ENCODE measurements at places on chromosomes 1 and 21. TPM values are rescaled to one million over a fixed set of nuclear protein-coding genes. Genes with fewer than 3 reads are reported as not detected.

Gene MROH7
- polyA plus RNA-seq: 2.1 TPM

Gene TMEM234
- polyA plus RNA-seq: 21.0 TPM

Gene TEX38
- not detected for polyA plus RNA-seq

Gene HAPLN2
- polyA plus RNA-seq: not detected

Gene AQP10
- polyA plus RNA-seq: 10.3 TPM

Gene ADORA3
- 13.4 TPM for polyA plus RNA-seq

Gene AVPR1B
- not detected for polyA plus RNA-seq

Gene BRINP3
- not detected for polyA plus RNA-seq

Gene LRRC38
- polyA plus RNA-seq: not detected

DNA sequence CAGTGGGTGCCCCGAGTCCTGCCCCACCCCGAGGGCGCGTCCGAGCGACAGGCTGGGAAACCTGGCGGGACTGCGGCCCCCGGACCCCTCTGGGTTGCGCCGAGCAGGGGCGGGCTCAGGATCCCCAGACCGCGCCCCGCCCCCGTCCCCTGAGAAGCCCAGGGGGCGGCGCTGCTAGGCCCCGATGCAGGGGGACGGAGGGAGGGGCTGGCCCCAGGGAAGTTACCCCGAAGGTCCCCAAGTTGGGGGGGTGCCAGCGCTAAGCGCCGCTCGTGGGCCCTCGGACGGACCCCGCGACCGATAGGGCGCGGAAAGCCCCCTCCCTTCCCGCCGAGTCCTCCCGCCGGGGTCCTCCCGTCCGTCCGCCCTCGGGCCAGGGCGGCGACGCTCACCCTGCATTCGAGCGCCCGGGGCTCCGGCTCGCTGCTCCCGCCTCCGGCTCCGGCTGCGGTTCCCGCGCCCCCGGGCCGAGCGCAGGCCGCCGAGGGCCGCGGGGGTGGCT, 414 bp downstream of the GPR153 start:
- no peaks in the 10 kb centered on the region for H3K27me3 ChIP-seq
- DNase-seq: no peak
- no peaks in the 10 kb centered on the region for H3K4me1 ChIP-seq
- peak overlapping the region; percentile 32 for H3K4me3 ChIP-seq

DNA sequence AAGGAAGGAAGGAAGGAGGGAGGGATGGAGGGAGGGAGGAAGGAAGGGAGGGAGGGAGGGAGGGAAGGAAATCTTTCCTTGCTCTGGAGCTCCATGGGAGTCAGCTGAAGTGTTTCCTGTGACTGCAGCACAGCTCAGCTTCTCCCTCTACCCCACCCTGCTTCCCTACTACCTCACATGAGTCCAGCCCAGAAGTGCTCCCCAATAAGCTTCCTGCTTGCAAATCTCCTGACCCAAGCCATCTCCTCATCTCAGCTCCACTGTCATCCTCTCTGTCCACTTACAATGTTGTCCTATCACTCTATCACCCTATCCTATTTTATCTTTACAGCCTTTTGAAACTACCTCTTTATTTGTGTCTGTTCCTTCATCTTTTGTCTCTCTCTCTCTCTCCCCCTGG, 52.9 kb upstream of the SSBP3 start:
- no peak overlapping the region for H3K27ac ChIP-seq
- no peak for DNase-seq
- H3K4me1 ChIP-seq: no peaks in the 10 kb centered on the region
- no peak overlapping the region for H3K4me3 ChIP-seq
- H3K36me3 ChIP-seq: no peaks in the 10 kb centered on the region
- H3K27me3 ChIP-seq: no peaks in the 10 kb centered on the region

GRCh38 chr1:214553142-214553710, 1.8 kb upstream of the PTPN14 start:
- no peak overlapping the region for H3K4me3 ChIP-seq
- peak overlapping the region; percentile 58 for H3K27ac ChIP-seq
- no peaks in the 10 kb centered on the region for H3K36me3 ChIP-seq
- no peak for DNase-seq
- no peaks in the 10 kb centered on the region for H3K4me1 ChIP-seq

- no peaks in the 10 kb centered on the region for H3K27me3 ChIP-seq
- H3K4me3 ChIP-seq: no peak overlapping the region
- no peak overlapping the region for H3K27ac ChIP-seq
- H3K36me3 ChIP-seq: no peaks in the 10 kb centered on the region
- no peak for DNase-seq
These were observed 10.8 kb upstream of the SMAP2 start for GRCh38 chr1:40362699-40363098.

GRCh38 chr1:153251562-153251961, 7.9 kb upstream of the LORICRIN start:
- H3K4me3 ChIP-seq: no peak overlapping the region
- H3K4me1 ChIP-seq: no peaks in the 10 kb centered on the region
- no peaks in the 10 kb centered on the region for H3K36me3 ChIP-seq

DNA sequence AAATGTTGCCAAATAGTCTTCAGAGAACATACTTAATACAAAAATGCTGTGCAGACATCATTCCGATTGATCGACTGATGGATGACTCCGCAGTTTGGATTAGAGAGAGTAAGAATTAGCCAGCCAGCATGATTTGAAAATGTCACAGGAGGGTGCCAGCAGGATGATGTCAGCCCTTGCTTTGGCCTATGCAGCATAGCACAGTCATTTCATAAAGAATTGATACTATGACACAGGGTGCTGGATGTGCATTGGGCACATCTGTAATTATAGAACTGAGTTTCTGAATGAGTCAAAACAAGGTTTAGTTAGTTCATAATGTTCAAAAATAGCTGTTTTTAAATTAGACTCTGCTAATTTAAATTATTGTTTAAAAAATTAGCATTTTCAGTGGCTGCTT, 21.6 kb upstream of the TRAF5 start:
- H3K27me3 ChIP-seq: no peaks in the 10 kb centered on the region
- DNase-seq: no peak
- no peaks in the 10 kb centered on the region for H3K4me1 ChIP-seq
- peaks cover 2% of the 10 kb centered on the region for H3K36me3 ChIP-seq
- H3K4me3 ChIP-seq: no peak overlapping the region
- H3K27ac ChIP-seq: no peak overlapping the region

DNA sequence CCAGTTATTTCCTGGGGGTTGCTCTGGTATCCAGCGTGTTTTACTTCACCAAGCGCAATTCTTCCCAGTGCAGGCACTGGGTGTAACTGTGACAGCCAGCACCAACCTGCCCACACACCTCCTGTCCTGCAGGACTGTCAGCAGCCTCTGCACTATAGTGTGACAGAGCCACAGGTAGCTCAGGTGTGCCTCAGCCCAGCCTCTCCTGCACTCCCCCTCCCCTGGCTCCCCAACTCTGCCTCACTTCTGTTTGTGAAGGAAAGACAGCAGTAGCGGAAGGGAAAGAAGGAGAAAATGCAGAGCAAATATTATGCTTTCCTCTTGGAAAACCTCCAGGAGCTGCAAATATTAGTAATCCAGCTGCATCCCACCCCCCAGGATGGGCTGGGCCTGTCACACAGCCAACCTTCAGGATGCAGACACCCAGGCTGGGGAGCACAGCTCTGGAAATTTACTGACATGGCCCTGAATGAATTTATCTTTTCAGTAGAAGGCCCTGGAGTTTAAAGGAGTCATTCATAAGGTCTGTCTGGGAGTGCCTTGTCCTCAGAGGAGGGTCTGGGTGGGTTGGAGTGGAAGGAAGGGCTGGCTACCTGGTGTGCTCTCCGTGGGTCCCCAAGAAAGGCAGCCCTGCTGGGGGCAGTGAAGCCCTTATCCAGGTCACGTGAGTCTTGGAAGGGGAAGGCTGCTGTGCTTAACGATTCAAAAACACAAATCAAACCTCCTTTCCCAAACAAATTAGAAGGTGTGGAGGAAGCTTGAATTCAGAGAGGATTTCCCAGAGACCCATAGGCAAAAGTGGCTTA, 20.9 kb downstream of the CAPN2 start:
- H3K36me3 ChIP-seq: no peaks in the 10 kb centered on the region
- no peak overlapping the region for H3K27ac ChIP-seq
- no peaks in the 10 kb centered on the region for H3K27me3 ChIP-seq
- DNase-seq: no peak
- peaks cover 8% of the 10 kb centered on the region for H3K4me1 ChIP-seq
- H3K4me3 ChIP-seq: no peak overlapping the region

DNA sequence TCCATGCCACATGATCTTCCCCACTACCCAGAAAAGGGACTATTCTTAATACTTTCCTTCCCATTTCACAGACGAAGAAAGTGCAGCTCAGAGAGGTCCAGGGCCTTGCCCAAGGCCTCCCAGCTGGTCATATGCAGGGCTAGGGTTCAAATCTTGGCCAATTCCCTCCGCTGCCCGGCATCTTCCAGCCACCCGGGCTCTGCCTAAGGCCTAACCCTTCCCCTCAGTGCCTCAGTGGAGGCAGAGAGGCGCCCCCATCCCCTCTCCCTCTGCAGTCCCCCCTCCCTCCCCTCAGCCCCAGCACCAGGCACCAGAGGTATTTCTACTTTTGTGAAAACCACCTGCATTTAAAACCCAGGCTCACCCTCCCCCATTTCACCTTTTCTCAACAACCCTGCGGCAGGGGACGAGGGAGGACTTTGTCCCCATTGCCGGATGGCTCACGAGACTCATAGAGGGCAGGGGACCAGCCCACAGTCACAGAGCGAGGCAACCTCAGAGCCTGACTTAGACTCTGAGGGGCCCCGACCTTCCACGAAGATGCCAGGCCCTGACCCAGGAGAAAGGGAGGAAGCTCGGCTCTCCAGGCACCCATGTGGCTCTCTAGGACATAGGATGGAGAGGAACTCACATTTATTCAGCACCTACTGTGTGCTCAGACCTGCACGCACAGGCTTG, 12.3 kb downstream of the LAPTM5 start:
- no peak for DNase-seq
- H3K4me3 ChIP-seq: no peak overlapping the region
- H3K27ac ChIP-seq: no peak overlapping the region
- H3K36me3 ChIP-seq: no peaks in the 10 kb centered on the region
- H3K4me1 ChIP-seq: no peaks in the 10 kb centered on the region

DNA sequence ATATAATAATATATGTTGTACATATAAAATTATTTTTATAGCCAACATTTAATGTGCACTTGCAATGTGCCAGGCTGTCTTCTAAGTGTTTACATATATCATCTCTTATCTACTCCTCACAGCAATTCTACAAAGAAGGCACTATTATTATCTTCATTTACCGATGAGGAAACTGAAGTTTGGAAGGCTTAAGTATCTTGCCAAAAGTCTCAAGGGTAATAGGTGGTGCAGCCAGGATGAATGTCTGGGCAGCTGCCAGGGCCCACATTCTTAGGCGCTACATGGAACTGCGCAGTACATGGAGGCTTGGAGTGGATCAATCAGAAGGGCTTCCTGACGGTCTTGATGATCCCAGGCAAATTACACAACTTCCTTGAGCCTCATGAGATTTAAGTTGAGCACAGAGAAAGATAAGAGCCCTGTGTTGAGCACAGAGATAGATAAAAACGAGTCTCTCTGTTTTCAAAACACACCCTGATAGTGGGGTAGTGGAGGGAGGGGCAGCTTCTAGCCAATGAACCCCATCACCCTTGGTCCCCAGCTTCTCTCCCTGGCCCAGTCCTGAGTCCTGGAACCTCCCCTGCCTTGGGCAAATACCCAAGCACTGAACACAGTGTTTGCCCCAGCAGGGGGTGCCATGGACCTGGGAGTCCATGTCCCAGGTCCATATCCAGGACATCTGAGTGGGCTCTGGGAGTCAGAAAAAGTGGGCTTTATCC, 9.2 kb downstream of the POU3F1 start:
- H3K27ac ChIP-seq: no peak overlapping the region
- no peaks in the 10 kb centered on the region for H3K27me3 ChIP-seq
- no peaks in the 10 kb centered on the region for H3K4me1 ChIP-seq
- no peak for DNase-seq
- no peak overlapping the region for H3K4me3 ChIP-seq
- no peaks in the 10 kb centered on the region for H3K36me3 ChIP-seq

DNA sequence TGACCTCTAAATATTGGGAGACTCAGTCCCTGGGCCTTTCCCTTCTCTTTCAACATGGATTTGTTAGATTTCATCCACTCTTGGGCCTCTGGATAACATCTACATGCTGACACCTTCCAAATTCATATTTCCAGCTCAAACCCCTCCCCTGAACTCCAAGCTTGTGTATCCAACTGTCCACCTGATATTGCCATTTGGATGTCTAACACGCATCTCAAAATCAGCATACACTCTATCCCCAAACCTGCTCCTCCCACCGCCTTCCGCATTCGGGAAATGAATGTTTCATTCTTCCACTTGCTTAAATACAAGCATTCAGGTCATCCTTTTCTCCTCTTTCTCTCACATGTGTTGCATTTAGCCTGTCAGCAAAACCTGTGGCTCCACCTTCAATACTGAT, 17.5 kb upstream of the KAZN start:
- no peaks in the 10 kb centered on the region for H3K4me1 ChIP-seq
- no peaks in the 10 kb centered on the region for H3K36me3 ChIP-seq
- no peak overlapping the region for H3K27ac ChIP-seq
- no peaks in the 10 kb centered on the region for H3K27me3 ChIP-seq

- no peaks in the 10 kb centered on the region for H3K36me3 ChIP-seq
- no peaks in the 10 kb centered on the region for H3K4me1 ChIP-seq
- H3K4me3 ChIP-seq: no peak overlapping the region
- no peak overlapping the region for H3K27ac ChIP-seq
- DNase-seq: no peak
These were observed 19.3 kb upstream of the RAB3GAP2 start for GRCh38 chr1:220291580-220291979.

DNA sequence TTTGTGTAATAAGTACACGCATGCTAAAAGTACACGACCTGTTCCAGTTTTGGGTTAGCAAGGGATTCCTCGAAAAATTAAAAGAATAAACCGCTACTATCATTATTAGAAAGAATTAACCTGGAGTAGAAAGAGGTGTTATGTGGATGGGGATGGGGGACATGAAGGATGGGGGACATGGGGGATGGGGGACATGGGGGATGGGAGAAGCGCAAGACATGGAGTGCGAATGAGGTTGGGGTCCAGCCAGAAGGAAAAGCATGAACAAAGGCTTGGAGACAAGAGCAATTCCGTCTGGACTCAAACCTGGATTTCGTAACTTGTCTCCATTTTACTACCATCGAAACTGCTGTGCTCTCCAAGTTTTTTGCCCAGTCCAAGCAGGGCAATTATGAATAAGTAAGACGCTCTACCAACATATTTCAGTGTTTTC, 591 bp upstream of the KDM1A start:
- H3K27ac ChIP-seq: no peak overlapping the region
- peak overlapping the region; percentile 58 for H3K4me3 ChIP-seq
- DNase-seq: no peak
- no peaks in the 10 kb centered on the region for H3K27me3 ChIP-seq
- H3K36me3 ChIP-seq: no peaks in the 10 kb centered on the region

- H3K4me3 ChIP-seq: peak overlapping the region; percentile 93
- no peaks in the 10 kb centered on the region for H3K4me1 ChIP-seq
- no peaks in the 10 kb centered on the region for H3K27me3 ChIP-seq
- H3K27ac ChIP-seq: peak overlapping the region; percentile 12
These were observed 2.5 kb downstream of the WLS start for GRCh38 chr1:68229650-68230483.

GRCh38 chr21:41369920-41370839, 8.4 kb downstream of the MX2 start:
- H3K4me3 ChIP-seq: no peak overlapping the region
- H3K36me3 ChIP-seq: no peaks in the 10 kb centered on the region
- no peaks in the 10 kb centered on the region for H3K4me1 ChIP-seq
- DNase-seq: no peak

All from aorta (tissue), 5 donors.